Activated naive CD8-positive, alpha-beta T cell treated with anti-CD3 and anti-CD28 coated beads, Interleukin-2, amount 50 U/mL, for 16 hours (primary cell): ENCODE measurements at places on chromosomes 3 and 15.

DNA sequence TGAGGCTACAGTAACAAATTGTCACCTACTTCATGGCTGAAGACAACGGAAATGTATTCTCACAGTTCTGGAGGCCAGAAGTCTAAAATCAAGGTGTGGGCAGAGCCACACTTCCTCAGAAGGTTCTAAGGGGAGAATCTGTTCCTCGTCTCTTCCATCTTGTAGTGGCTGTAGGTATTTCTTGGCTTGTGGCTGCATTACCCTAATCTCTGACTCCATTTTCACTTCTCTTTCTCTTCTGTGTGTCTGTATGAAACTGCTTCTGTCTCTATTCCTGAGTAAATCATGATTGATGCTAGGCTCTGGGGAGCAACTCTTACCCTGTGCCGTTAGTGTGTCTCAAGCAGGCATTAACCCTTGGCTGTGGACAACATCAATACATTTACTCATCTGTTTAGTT lies 164.7 kb downstream of the SQOR start:
- no peak for DNase-seq

- no peak for DNase-seq
These were observed 3.1 kb downstream of the CMTM6 start for GRCh38 chr3:32499585-32499984.

GRCh38 chr15:51936105-51936478 lies 35.5 kb downstream of the LEO1 start:
- DNase-seq: no peak

DNA sequence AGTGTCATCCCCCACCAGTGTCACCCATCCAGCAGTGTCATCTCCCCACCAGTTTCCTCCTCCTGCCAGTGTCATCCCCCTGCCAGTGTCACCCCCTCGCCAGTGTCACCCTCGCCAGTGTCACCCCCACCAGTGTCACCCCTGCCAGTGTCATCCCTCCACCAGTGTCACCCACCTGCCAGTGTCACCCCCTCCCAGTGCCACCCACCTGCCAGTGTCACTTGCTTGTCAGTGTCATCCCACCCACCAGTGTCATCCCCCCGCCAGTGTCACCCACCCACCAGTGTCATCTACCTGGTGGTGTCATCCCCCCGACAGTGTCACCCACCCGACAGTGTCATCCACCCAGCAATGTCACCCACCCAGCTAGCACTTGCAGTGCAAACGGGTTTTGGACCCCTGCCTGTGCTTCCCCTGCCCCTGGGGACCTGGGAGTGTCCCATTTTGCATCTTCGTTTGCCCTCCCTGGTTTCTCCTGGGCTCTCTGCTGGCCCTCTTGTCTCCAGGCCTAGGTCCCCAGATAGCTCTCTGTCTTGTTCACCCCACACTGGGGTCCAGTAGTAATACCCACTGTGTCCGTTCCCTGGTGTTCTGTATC lies 99.8 kb upstream of the PRR20G start:
- DNase-seq: no peak

GRCh38 chr3:173690542-173691180 lies 293.1 kb downstream of the NLGN1 start:
- DNase-seq: no peak

DNA sequence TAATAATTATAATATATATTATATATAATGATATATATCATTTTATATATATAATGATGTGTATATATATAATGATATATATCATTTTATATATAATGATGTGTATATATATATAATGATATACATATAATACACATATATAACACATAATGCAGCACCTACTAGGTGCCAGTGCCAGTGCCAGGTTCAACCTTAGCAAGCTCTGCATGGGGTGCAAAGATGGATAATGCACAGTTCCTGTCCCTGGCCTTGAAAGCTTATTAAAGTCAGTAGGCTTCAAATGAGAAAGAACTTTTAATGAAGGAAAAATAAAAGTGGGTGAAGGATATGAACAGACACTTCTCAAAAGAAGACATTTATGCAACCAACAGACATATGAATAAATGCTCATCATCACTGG lies 192.7 kb upstream of the SLC2A2 start:
- no peak for DNase-seq

DNA sequence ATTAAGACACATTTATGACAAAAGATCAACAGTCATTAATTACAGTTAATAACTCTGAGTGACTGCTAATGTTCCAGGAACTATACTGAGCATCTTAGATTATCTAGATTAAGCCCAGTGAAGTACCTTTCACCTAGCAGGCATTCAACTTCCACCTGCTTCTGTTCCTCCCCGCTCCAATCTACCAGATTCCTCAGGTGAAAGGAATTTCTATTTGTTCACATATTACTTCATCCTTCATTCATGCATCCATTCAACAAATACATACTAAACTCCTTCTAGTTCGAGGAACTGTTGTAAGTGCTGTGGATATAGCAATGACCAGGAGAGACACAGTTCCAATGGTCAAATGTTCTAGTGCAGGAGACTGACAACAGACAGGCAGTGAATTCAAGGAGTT lies 139.3 kb downstream of the FILIP1L start:
- no peak for DNase-seq

DNA sequence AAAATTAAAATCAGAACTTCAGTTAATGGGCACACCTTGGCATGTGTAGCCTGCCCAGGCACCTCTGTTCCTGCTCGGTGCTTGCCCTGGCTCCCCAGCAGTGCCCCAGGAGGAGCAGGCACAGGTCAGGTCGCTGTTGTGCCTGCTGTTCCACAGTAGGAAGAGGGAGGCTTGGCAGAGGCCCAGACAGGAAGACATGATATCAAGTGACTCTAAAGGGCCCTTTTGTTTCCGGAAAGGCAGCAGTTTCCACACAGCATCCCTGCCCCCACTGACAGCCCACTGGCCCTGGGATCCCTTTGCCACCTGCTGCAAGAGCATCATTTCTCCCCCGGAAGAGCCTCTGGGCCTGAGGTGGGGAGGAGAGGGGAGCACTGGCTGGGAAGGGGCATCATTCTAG lies 40.5 kb upstream of the HES1 start:
- DNase-seq: no peak

DNA sequence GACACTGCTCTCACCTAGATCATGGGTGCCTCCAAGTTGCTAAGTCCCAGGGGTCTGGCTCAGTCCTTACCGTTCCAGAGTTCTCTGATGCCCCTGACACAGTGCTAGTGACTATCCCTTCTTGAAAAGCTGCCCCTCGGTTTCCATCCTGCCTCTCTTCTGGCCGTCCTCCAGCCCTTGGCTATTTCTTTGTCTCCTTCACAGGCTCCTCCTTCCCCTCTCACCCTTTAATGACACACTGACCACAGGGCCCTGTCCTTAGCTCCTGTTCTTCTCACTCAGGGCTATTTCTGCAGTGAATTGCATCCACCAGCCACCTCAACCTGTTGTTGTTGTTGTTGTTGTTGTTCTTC lies 31.1 kb downstream of the SLC28A1 start:
- DNase-seq: no peak

DNA sequence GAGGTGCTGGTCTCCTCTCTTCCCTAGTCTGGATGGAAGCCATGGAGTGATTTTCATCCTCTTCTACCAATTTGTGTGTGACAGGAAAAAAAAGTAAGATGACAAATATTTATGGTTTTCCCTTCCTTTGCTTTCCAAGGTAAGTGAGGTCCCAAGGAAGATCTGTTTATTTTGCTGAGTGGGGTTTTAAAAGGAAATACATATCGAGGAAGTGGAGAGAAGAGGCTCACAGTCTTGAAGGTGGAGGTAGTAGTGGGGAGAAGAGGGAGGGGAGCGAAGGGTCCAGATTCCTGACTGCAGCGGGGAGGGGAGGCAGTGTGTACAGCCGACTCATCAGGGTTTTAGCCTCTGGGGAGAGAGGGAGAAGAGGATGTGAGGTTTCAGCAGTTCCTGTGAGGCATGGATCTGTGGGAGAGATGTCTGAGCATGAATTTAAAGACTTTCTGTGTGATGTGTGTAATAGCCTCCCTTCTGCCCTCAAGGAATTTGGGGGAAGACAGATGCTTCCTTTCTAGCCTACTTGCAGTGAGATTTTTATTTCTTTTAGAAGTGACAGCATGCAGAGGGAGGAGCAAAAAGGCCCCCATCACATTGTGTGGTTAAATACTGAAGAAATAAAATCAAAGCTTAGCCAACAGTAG lies 272.4 kb downstream of the THRB start:
- no peak for DNase-seq

GRCh38 chr3:167450675-167451074 lies 23.2 kb downstream of the SERPINI2 start:
- no peak for DNase-seq

- no peak for DNase-seq
These were observed 20.5 kb upstream of the LRRN1 start for GRCh38 chr3:3778641-3779270.

- no peak for DNase-seq
These were observed at the start of gene PLOD2 for GRCh38 chr3:146160964-146161662. TSS of gene PLOD2 (minus strand) at chr3:146161184. CDS start at chr3:146160989, 195 bp downstream.

- no peak for DNase-seq
These were observed 32.4 kb upstream of the PRTG start for GRCh38 chr15:55775316-55775715.
